Mammary epithelial cell (primary cell): ENCODE measurements at places on chromosomes 2 and 18. TPM values are rescaled to one million over a fixed set of nuclear protein-coding genes. Genes with fewer than 3 reads are reported as not detected.

Gene PLA2R1
- 8.5 and 10.8 TPM in 2 replicates for total RNA-seq

Gene CHRNG
- not detected in 2 replicates for total RNA-seq

Gene ASPRV1
- 0.19 TPM in 1 of 2 replicates, not detected in the other for total RNA-seq

Gene MARCO
- total RNA-seq = not detected in 2 replicates

Gene CHST9
- total RNA-seq = not detected in 2 replicates

Gene IL36B
- not detected for total RNA-seq

Gene GAREM2
- 0.67 TPM for total RNA-seq

Gene ERFE
- total RNA-seq = 3.2 and 6.8 TPM in 2 replicates

Gene CFC1
- not detected in 2 replicates for total RNA-seq

Gene FIGN
- total RNA-seq = 10.3 and 10.7 TPM in 2 replicates

Gene UCN
- total RNA-seq = 0.33 TPM

Gene LIMS4
- 2.2 and 2.6 TPM in 2 replicates for total RNA-seq

DNA sequence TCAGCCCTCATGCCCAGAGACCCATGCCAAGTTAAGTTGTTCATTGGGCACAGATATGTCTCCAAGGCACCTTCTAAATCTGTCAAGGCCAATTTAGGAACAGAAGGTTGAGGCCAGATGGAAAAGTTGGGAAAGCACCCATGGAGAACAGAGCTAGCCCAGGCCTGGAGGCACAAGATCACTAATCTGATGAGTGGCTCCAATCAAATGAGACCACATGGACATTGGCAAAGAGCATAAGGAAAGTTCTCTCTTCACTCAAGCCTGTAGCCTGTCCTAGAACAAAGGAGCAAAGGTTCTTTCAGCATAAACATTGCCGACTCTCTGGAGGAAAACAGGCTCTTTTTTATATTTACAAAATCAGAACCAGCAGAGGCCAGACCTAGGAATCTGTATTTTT lies 154.8 kb downstream of the RNF152 start:
- no peak for DNase-seq

DNA sequence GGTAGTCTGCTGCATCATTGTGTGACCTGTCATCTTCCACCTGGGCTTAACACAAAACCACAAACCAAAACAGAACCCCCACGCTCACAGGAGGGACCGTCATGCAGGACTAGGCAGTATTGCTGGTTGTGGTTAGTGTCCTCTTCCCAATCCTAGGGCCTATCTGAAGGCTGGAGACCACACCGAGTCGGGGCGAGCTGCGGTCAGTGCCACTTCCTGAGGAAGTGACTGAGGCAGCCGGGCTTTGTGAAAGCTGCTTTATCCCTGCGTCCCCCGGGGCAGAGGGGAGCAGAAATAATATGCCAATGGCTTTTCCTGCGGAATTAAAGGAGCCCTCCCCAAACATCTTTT lies 22.9 kb downstream of the ZNF532 start:
- DNase-seq = peak; percentile 91

DNA sequence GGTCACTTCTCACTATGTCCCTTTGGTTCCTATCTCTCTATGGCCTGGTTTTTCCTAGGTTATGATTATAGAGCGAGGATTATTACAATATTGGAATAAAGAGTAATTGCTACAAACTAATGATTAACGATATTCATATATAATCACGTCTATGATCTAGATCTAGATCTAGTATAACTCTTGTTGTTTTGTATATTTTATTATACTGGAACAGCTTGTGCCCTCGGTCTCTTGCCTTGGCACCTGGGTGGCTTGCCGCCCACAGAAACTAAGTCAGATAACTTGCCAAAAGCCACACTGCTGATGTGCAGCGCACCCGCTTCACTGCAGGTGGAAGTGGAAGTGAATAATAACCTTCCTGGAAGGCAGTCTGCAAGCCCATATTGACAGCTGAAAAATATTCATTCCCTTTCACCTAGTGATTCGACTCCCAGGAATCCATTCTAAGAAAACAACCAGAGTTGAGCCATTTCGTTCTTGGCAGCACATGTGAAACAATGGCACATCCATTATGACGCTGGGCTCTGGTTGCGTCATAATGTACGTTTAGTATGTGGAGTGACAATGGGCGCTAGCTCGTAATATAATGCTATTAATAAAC lies 725 bp upstream of the ANKRD53 start:
- DNase-seq = peak; percentile 83

GRCh38 chr2:182586426-182586825 lies 129.6 kb upstream of the DNAJC10 start:
- no peak for DNase-seq

DNA sequence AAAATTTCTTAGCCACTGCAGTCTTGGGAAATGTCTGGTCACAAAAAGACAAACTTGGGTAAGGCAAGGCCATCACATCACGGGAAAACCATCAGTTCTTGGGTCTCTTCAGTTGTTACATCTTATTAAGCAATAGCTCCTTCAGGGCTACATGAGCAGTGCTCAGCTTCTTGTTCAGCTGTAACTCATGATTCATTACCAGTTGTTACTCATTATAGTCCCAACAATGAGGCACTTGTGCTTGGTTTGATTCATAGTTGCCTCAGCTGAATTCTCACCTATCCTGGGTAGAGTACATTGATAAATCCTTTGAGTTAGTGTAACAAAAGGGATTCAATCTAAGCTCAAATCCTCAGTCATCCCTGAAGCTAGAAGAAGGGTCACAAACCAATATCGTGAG lies 102.4 kb upstream of the DCC start:
- DNase-seq = peak; percentile 98

DNA sequence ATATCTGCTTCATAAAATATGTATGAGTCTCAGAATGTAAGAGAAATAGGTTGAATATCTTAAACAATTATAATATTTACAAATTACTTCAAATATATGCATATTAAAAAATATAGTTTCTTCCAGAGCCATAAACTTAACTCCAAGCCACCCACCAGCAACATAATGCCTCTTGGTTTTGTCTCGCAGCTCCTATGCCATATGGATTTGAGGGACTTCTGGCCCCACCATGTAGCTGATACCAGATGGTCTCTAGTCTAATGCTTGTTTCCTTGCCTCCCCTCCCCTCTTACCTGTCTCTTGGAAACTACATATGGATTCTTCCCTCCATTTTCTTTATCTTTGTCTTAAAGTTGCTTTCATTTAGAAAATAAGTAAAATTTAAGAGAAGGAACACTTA lies 114.3 kb downstream of the GCA start:
- no peak for DNase-seq

GRCh38 chr18:48002933-48003365 lies 72.5 kb upstream of the SMAD2 start:
- DNase-seq = peak; percentile 82

DNA sequence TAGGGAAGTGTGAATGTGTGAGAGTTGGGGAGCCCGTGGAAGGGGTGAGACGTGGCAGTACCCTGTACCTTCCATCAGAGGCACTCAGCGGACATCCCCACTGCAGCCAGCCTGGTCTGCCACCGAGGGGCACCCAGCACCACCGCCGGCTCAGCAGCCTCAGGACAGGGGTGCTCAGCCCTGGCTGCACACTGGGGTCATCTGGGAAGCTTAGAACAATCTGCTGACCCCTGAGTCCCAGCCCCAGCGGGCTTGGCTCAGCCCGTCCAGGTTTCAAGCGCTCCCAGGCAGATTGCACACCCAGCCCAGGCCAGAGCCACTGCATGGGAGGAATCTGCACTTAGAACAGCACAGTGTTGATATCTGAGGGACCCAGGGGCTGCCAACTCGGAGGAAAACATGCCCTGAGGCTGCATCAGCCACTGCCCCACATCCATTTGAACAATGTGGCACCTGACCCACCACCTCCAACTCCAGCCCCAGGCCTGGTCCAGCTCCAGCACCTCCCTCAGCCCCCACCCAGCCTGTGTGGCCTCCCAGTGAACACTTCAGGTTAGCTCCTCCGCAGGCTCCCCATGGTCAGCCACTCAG lies 147.1 kb upstream of the OTOS start:
- no peak for DNase-seq

GRCh38 chr2:32882816-32883810 lies 63.6 kb upstream of the LTBP1 start:
- no peak for DNase-seq
